ENCODE measurements at places on chromosomes 11 and 22.

GRCh38 chr11:73585834-73586575 is 11.9 kb downstream of the FAM168A start:
- DNase-seq: no peak

- no peak for DNase-seq
Observed at GRCh38 chr22:25566898-25567235, 2.4 kb downstream of the GRK3 start.

DNA sequence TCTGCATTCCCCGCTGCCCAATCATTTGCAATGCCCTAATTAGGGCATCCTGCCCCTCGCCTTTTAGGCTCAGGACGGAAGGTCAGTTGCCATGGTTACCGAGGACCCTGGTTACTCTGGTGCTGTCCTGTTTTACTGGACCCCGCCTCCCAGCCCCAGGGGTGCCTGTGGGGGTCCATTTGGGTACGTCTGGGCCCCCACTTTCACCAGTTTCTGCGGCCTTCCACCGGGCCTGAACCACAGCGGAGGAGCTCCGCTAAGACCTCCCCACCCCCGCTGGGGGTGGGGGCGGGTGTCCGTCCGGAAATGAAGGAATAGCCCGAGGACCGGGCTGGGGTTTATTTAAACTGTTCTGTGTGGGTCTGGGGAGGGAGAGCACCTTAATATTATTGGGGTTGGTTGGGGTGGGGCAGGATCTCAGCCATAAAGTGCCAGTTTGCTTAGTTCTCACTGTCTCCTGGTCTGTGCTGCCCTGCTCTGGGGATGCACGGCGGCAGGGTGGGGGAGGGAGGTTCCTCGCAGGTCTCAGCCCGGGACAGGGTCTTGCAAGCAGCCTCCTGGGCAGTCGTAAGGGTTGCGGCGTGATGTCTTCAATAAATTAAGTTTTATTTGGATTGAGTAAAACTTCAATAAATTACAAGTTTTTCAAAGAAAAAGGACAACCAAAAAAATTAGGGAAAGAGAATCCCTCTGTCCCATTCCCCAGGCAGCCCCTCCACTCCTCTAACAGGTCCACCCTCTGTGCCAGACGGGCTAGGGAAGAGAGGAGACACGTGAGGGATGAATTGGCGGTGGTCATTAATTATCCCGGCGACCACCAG is 5.3 kb downstream of the PHOX2A start:
- DNase-seq: no peak

- DNase-seq: no peak
Observed at GRCh38 chr11:106943089-106943488, 75.2 kb downstream of the GUCY1A2 start.

DNA sequence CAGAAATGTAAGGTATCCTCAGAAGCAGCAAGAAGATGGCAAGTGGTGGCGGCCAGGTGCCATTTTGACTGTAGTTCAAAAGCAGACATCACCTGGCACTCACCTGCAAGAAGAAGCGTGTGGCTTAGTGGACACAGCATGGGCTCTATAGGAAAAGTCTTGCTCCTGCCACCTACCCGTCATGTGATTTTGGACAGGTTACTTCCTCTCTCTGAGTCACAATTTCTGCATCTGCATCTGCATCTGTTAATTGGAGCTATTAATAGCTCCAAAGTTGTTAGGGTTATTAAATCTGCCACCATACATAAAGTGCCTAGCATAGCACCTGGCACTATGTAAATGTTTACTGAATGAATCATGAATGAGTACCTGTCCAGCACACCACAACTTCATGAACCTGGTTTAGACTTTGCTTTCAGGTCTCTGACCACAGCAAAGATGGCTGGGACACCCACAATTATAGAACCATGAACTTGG is 16.8 kb downstream of the RAB30 start:
- no peak for DNase-seq

DNA sequence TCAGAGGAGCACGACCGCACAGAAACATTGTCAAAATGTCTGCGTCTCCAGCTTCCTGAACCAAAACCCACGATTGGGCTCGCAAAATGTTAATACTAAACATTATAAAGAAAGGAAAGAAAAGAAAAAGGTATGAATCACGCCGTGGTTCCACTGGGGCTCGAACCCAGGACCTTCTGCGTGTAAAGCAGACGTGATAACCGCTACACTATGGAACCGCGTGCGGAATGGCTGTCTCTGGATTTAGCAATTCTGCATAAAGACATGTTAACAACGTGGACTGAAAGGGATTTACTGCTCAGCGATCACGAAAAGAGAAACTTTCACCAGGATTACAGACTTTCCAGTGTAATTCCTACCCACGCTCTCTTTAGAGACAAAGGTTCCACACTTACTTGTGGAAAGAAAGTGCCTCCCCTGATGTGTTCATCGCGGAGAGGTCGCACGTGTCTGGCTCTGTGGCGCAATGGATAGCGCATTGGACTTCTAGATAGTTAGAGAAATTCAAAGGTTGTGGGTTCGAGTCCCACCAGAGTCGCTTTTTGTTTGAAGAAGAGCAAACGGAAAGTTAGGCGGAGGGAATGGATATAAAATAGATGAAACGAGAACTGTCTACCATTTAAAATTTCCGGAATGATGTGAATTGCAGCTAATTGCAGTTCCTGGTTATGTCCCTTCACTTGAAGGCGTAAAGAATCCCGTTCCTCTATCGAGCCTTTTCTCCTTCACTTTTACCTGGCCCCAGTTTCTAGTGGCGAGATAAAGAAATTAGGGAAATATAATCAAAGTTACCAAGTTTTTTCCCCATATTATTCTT is 39.7 kb downstream of the OR4D9 start:
- DNase-seq: peak; percentile 41

GRCh38 chr11:106105986-106106385 is 28.5 kb downstream of the AASDHPPT start:
- DNase-seq: no peak

GRCh38 chr22:30178181-30179126 is 68.1 kb downstream of the LIF start:
- no peak for DNase-seq

- no peak for DNase-seq
Observed at GRCh38 chr11:34755671-34756070, 134.8 kb downstream of the EHF start.

DNA sequence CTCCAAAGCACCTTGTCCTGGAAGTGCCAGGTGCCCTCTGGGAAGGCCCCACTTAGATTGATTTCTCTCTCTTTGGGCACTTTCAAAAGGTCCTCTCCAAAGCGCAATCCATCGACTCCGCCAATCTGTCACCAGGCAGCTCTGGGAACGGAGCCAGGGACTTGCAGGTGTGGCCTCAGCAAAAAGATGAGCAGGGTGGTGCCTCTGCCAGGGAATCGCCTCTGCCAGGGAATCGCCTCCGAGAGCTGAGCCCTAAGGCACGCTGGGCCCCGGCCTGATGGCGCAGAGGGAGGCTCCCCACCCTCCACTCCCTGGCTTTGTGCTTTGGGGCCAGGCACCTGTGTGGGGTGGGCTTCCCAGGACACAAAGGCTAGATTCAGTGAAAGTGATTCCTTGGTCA is 1391.3 kb downstream of the TBC1D22A start:
- no peak for DNase-seq

DNA sequence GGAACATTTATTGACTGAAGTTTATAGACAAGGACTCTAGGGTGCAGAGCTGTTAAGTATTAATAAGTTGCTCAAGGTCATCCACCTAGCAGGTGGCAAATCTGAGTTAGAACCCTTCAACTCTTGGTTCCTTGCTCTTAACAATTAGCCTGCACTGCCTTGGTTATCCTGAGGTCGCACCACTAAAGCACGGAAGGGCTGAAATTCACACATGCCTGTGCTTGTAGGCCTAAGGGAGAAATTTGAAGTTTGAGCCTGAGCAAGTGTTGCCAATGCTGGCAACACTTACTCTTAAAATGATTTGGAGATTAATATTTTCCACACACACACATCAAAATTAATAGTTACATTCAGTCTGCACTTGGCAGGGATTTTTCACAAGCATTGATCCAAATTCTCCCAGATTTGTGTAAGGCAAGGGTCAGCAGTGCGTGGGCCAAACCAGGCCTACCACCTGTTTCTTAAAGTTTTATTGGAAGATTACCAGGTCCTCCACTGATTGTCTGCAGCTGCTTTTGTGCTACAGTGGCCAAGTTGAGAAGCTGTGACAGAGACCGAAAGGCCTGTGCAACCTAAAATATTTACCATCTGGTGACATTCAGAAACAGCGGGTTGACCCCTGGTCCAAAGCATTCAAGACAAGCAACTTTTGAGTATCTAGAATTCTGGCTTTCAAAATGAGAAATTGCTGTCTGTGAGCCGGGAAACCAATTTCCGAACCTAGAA is 16.3 kb downstream of the APOL5 start:
- DNase-seq: no peak

- no peak for DNase-seq
Observed at GRCh38 chr22:19820880-19821522, 33.7 kb downstream of the GNB1L start.

- DNase-seq: no peak
Observed at GRCh38 chr22:36595154-36595553, 66.2 kb upstream of the EIF3D start.

GRCh38 chr11:8766988-8767374 is 84.4 kb downstream of the RPL27A start:
- no peak for DNase-seq

- no peak for DNase-seq
Observed at GRCh38 chr22:37094239-37094638, 15.3 kb downstream of the TMPRSS6 start.

DNA sequence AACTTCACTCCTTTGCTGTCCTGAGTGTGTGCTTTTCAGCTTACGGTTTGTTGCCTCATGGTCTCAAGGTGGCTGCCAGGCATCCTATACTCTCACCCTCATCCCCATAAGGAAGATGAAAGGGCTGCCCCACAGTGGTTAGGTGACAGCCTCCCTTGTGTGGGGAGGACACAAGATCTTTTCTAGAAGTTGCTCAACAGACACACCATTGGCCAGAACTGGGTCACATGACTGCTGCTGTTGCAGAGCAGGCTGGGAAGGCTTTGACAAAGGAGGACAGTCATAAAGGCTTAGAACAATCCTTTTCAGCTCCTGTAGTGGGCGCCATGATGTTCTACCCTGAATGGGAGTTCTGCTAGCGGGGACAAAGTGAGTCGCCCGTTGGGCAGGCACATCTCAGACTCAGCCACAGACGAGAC is 69.7 kb upstream of the RASD2 start:
- no peak for DNase-seq

DNA sequence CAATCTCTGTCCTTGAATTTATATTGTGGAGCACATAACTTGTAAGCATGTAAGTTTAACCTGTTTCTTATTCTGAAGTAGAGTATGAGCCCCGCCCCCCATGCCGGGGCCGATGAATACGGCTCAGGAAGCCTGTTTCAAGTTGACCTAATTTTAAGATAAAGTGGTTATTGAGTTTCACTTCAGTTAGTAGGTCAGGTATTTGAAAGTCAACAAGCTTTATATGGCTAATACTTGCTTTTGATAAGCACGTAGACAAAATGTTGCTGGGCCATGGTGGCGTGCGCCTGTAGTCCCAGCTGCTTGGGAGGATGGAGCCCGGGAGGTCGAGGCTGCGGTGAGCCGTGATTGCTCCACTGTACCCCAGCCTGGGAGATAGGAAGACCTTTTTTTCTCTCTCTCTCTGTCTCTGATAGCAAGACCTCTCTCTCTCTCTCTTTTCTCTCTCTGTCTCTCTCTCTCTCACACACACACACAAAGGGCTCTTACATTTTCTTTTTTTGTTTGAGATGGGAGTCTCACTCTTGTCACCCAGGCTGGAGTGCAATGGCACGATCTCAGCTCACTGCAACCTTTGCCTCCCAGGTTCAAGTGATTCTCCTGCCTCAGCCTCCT is 14.4 kb downstream of the YWHAH start:
- DNase-seq: no peak

DNA sequence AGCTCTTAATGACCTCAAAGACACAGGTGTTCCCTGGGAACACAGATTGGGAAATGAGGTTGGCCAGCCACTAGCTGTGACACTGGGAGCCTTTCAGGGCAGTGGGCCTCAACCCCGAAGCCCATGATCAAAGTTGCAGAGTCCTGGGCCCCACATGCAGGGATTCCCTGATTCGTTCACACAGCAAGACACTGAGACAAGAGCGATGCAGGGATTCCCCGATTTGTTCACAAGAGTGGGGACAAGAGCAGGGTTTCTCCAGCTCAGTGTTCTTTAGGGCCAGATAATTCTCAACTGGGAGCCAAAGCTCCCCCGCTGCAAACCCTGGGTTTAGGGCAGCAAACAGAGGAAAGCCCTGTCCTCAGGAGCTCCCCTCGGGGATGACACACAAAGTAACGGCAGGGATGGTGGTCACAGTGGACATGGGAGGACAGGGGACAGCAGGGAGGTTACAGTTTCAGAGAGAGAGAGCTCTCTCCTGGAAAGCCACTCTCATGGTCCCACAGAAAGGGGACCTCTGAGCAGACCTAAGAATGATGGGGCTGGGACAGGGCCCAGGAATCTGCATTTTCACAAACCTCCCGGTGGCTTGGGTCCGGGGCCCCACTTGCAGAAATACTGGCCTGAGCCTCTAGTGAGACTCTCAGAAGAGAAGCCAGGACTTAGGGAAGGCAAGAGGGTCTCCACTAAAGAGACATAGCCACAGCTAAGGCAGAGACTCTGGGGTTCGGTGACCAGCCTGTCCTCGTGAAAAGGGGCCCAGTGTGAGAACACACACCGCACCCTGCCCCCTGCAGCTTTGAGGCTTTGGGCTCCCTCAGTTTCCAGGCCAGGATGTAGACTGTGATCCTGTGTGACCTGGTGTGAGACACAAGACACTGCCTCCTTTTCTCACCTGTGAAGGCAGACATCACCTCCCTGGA is 7.4 kb upstream of the GNAZ start:
- no peak for DNase-seq

DNA sequence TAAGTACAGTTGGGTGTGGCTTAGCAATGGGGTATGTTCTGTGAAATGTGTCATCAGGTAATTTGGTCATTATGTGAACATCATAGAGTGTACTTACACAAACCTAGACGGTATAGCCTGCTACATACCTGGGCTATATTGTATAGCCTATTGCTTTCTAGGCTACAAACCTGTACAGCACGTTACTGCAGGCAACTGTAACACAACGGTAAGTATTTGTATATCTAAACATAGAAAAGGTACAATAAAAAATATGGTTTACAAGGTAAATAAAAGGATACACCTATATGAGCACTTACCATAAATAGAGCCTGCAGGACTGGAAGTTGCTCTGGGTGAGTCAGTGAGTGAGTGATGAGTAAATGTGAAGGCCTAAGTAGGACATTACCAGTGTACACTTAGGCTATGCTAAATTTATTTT is 73.1 kb upstream of the GDPD4 start:
- no peak for DNase-seq

DNA sequence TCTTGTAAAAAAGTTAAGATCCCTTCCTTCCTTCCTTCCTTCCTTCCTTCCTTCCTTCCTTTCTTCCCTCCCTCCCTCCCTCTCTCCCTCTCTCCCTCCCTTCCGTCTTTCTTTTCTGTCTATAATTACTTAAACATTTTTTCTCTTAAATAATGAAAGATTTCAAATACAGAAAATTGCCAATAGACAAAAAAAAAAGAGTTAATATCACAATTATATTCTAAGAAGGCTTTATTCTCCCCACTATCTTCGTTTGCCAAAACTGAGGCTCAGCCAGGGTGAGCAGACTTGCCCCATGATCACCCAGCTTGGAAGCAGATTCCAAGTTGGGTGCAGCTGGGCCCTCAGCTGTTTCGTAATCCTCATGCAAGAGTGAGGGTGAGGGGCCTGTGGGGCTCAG is 327 bp upstream of the CACNA1I start:
- no peak for DNase-seq

- no peak for DNase-seq
Observed at GRCh38 chr22:45127866-45128265, 35.9 kb upstream of the NUP50 start.

Measured in NCI-H1436 treated with DMSO at 0.1 percent for 48 hours (cell line).